ENCODE measurements at places on chromosomes 11 and 22. TPM values are rescaled to one million over a fixed set of nuclear protein-coding genes. Genes with fewer than 3 reads are reported as not detected.

Gene NXPE4
- not detected for polyA plus RNA-seq

Gene C11orf91
- not detected for polyA plus RNA-seq

Gene HIC2
- 0.64 TPM for polyA plus RNA-seq

Gene DENND5A
- polyA plus RNA-seq: 22.9 TPM

Gene KBTBD3
- polyA plus RNA-seq: 11.1 TPM

Gene MMP27
- not detected for polyA plus RNA-seq

Gene PKDREJ
- polyA plus RNA-seq: 0.15 TPM
